ENCODE measurements at places on chromosomes 1 and 21.

GRCh38 chr1:31745096-31745945 is 18.8 kb downstream of the ADGRB2 start:
- DNase-seq, result no peak

GRCh38 chr1:33988161-33988560 is 124.3 kb downstream of the HMGB4 start:
- no peak for DNase-seq

- DNase-seq, result peak; percentile 45
Observed at GRCh38 chr1:230851291-230851691, 17.0 kb downstream of the C1orf198 start.

DNA sequence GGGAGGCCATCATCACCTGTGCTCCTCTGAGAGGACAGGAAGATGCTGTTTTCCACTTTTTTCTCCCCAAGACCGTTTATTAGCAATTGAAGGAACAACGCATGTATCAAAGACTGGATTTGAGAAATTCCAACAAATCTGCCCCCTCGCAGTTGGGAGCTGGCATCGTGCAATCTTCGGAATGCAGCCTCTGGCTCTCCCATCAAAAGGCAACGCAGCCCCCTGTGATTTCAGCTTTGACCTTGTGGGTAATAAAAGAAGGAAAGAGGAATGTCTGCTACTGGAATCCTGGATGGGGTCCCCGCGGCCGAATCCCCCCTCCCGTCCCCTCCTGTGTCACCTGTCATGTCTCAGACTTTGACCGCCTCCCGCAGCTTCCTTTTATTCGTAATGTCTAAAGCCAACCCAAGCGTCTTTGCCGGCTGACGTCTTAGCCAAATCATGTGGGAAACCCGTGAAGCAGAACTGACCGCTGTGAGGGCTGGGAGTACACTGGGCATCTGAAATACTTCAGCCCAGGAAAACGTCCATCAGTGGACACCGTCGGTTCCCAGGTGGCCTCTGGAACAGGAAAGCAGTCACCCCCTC is 101.5 kb downstream of the WDR4 start:
- DNase-seq, result peak; percentile 81

GRCh38 chr1:51316846-51317120 is 13.6 kb downstream of the TTC39A start:
- DNase-seq, result peak; percentile 91

GRCh38 chr1:221458447-221459156 is 283.3 kb downstream of the DUSP10 start:
- peak; percentile 69 for DNase-seq

DNA sequence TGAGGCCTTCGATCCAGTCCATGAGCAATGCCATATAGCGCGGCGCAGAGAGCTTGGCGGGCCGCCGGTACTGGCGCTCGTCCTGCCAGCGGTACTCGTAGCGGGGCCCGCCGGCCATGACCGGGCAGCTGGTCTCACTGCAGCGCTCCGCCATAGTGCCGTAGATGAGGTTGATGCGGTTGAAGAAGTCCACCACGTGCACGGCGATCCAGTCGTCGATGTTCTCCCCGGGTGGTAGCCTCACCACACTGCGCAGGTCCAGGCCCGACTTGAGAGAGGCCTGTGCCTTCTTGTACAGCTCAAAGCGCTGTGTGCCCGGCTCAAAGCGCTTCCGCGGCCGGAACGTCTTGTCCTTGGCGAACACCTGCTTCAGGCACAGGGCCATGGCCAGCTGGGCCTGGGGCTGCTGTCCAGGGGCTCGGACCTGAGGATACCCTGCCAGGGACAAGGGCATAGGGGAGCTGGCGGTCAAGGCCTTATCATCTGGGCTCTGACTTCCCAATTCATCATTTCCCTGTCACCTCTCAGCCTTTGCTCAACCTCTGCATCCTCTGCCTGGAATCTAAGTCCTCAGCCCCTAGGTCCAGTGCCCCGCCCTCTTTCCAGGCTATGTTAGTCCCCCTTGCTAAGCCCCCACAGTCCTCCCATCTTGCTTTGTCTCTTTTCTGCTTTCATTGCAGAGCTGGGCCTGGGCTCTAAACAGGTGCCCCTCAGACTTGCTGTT is 3.5 kb downstream of the MOB3C start:
- DNase-seq, result no peak

DNA sequence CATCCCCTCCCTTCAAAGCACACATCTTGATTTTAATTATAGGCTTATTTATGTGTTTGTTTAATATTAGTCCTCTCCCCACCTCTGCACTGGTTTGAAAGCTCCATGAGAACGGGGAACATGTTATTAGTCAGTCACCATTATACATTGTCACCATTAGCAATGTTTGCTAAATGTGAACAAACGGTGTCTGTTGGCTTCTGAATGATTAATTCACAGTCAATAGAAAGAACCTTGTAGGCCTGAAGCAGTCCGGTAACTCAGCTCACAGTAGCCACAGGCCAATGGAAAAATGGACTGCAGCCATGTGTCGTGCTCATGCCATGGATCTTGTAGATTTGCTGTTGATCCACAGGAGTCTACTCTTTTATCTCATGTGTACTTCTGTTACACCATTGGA is 49.7 kb upstream of the NHLH2 start:
- no peak for DNase-seq

DNA sequence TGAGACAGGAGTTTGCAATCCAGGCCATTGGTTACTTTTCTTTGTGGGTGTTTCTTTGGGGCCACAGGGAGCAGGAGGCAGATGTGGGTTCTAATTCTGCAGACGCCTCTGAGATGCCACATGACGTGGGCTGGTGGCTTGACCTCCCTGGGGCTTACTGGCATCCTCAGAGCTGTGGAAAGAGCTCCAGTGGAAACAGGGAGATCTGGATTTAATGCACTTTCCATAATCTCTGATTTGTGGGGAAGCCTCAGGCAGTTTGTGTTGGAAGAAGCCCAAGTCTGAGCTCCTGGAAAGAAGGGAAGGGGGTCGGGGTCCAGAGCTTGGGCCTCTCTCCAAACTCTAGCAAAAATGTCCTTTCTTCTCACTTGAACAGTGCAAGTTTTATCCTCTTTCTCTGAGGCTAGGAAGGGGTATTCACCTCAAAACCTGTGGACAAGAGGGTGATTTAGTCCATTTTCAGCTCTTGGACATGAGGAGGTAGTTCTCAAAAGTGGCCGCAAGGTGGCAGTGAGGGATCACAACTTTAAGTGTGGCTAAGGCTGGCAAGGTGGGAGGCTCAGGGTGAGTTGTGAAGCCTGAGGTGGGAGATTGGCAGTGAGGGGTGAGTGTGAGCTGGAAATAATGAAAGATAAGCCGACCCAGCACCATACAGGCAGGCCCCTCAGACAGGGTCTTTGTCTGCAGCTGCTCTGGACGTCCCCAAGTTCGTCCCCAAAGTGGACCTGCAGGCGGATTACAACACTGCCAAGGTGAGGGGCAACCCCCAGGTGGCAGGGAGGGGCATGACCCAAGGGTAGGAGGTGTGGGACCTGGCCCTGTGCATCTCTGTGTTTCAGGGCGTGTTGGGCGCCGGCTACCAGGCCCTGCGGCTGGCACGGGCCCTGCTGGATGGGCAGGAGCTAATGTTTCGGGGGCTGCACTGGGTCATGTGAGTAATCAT is 9.2 kb downstream of the IKBKE start:
- peak; percentile 77 for DNase-seq

DNA sequence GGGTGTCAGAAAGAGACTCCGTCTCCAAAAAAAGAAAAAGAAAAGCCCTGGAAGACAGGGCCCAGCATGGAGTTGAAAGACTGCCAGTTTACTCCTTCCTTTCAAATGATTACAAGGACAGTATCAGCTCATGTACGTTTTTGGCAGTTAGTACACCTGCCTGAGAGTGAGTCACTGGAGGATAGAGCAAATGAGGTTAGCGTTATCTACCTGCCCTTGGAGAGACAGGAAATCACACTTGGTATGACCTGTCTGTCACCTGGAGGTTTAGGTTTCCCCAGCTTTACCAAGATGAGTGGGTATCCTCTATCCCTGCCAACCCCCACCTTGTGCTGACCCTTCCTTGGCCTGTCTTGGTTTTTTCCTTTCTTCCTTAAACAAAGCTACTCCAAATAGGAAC is 96.8 kb upstream of the BMP8A start:
- DNase-seq, result peak; percentile 42

DNA sequence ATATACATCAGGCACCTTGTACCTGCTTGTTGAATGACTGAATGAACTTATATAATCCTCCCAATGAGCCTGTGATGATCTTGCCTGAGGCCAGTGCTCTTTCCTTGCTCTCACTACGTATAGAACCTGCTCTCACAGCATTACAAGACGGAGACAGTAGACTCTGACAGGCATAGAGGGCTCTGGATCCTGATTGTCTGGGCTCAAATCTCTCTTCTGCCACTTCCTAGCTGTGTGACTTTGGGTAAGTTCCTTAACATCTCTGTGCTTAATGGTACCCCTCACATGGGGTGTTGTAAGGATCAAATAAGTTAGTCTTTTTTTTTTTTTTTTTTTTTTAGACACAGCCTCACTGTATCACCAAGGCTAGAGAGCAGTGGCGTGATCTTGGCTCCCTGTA is 4.2 kb upstream of the MAN1C1 start:
- no peak for DNase-seq

- peak; percentile 30 for DNase-seq
Observed at GRCh38 chr1:160837558-160838205, 25.0 kb downstream of the CD244 start.

DNA sequence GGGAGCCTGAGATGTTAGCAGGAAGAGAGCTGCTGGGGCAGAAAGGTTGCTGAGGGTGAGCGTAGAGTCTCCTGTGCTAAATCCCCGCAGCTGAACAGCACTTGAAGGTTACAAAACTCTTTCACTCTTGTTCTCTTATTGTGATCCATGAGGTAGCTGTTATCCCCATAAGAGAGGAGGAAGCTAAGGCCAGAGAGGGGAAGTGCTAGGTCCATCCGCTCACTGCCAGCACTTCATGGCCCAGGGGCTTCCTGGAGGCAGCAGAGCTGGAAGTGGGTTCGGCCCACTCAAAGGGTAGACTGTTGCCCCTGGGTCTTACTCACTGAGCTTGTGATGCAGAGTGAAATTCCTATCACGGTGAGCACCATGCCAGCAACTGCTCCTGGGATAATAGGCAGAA is 5.6 kb downstream of the TMEM234 start:
- DNase-seq, result no peak

All from renal cortical epithelial cell (primary cell).